ENCODE measurements at places on chromosomes 1 and 21.

DNA sequence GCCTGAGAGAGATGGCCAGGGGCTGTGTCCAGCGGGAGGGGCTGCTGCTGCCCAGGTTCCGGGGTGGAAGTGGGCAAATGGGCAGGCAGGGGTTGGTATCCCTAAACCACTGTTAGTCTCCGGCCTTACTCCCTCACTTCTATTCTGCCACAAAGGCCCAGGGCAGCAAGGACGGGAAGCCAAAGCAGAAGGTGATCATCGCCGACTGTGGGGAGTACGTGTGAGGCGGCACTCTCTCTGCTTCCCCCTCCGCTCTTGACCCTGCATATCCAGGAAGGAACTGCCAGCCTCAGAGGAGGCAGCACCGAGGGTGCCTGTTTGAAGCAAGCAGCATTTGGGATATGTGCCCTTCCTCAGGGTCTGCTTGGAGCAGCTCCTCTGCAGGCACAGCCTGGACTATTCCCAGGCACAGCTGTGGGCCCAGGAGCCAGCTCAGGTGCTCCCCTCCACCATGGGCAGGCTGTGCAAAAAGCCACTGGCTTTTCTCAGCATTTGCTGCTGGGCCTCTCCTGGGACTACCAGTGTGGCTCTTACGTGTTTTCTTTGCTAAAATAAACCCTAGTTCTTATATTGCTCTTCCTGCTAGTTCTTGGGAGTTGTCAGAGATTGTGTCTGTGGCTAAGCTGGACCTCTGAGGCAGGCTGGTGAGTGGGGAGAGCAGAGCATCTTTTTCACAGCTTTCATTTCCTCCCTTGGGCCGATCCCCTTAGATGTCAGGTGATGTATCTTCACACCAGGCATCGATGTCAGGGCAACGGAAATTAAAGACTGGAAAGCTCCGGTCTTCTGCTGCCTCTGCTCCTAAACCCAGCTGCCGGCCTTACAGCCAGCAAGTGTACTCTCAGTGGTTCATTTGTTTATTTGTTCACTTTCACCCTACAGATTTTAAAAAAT is 14.7 kb downstream of the PPIE start:
- no peak for DNase-seq

GRCh38 chr1:26677306-26678115 is 18.3 kb upstream of the ARID1A start:
- DNase-seq: peak; percentile 75

DNA sequence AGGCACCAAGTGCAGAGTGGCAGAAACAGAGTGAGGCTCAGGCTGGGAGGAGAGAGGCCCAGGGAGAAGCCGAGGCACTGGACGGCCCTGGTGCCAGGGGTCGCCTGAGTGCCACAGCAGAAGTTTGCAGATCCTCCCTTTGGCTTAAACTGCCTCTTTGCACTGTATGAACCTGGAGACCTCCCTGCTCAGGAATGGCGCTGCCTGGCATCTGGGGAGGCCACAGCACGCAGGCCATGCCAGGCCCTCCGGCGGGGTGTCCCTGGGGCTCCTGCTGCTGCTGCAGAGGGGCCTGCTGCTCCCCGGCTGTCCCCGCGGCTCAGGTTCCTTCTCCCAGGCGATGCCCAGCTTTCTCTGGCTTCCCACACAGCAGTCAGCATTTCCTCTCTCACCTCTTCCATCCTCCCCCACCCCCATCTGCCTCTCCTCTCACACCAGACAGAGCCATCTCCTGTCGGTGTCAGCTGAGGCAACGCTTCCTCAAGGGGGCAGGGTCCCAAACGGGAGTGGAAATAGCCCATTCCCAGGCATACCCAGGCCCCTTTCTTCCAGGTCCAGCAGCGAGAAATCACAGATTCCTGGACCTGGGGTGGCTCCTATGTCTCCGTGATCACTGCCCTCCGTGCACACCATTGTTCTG is 35.2 kb downstream of the SYT6 start:
- DNase-seq: no peak

GRCh38 chr1:30383221-30383711 is 340.1 kb downstream of the MATN1 start:
- no peak for DNase-seq

GRCh38 chr1:169326956-169327268 is 40.7 kb downstream of the NME7 start:
- DNase-seq: no peak

- DNase-seq: no peak
Measured at GRCh38 chr1:224736619-224737352, 120.7 kb downstream of the CNIH3 start.

GRCh38 chr1:84985365-84985764 is 11.5 kb downstream of the MCOLN2 start:
- DNase-seq: no peak

Measured in CD4-positive, alpha-beta T cell treated with Interleukin-10 for 1 hour (primary cell).